LoVo (cell line): ENCODE measurements at places on chromosomes 6 and 20.

DNA sequence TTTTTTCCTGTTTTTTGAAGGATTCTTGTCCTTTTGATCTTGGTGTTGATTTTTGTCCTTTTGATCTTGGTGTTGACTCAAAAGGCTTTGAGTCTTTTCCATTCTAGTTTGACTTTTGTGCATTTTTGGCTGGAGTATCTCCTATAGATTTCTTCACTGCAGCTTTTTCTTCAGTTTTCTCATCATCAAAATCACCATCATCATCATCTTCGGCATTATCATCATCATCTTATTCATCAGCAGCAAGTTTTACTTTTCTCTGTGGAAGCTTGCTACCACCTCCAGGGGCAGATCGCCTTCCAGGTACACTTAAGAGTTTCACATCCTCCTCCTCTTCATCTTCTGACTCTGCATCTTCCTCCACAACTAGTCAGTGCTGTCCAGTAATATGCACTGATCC is 56.5 kb upstream of the MCHR2 start:
- no peak for DNase-seq

- DNase-seq, result peak; percentile 75
These were observed 27.3 kb upstream of the STX16 start for GRCh38 chr20:58623579-58624473.

- DNase-seq, result no peak
These were observed 199.9 kb downstream of the CD83 start for GRCh38 chr6:14317387-14317970.

GRCh38 chr20:40676491-40677269 is 12.4 kb downstream of the MAFB start:
- no peak for DNase-seq

DNA sequence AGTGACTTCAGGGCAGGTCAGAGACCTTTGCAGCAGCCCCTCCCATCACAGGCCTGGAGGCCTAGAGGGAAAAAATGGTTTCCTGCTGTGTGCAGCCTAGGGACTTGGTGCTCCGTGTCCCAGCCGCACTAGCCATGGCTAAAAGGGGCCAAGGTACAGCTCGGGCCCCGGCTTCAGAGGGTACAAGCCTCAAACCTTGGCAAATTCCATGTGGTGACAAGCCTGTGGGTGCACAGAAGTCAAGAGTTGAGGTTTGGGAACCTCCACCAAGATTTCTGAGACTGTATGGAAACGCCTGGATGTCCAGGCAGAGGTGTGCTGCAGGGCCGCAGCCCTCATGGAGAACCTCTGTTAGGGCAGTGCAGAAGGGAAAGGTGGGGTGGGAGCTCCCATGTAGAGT is 34.0 kb downstream of the UBE3D start:
- DNase-seq, result no peak

DNA sequence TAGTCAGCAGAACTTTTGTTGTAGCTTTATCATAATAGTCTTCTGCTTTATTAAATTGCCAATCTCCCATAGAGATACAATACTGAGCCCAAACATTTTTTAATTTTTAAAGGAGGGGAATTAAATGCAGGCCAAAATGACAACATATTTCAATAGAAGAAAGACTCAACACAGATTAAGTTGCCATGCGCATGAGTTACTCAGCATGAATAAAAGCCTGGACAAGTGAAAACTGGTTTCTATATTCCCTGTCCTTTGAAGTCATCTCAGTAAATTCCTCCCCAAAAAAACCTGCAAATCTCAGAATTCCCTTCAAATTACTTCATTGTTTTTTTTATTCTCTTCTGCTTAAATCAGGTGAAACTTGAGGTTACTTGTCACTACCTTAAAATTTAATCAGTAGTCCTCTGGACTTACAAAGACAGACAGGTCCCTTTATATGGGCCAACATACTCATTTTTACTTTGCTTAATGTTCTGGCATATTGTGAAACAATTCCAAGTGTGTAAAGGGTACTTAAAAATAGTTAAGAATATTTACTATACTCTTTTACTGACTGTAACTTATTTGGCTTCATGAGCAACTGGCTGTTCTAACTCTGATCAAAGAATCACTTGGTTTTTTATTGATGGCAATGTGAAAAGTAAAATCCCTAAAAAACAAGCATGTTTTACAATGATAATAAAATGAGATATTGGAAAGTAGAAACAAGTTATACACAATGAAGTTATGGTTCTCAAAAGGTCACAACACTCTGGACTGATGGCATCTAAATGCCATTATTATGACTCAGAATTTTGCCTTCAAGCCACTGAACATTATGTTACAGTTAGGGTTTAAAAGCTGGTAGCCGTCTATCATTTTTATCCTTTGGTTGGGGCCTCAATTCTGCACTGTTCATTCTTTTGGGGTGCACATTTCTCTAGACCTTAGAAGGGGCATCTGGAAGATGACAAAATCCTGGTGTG is 49.9 kb upstream of the COL21A1 start:
- DNase-seq, result no peak

GRCh38 chr6:108927927-108928326 is 79.7 kb downstream of the ARMC2 start:
- no peak for DNase-seq

DNA sequence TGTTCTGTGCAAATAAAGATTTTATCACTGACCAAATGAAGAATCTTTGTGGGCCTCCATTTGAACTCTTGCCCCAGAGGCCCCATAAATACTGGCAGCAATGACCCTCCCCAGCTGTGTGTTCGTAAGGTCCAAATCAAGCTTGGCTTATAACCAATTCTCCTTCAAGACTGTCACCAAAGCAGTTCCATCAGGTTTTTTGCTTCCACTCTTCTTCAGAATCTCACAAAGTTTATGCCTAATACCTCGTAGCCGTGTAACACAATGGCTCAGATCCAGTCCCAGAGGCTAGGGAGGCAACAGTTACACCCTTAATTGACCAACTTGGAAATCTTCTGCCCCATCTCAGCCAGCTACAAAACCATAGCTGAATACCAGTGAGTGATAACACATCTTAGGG is 120.5 kb downstream of the HIVEP2 start:
- DNase-seq, result no peak

DNA sequence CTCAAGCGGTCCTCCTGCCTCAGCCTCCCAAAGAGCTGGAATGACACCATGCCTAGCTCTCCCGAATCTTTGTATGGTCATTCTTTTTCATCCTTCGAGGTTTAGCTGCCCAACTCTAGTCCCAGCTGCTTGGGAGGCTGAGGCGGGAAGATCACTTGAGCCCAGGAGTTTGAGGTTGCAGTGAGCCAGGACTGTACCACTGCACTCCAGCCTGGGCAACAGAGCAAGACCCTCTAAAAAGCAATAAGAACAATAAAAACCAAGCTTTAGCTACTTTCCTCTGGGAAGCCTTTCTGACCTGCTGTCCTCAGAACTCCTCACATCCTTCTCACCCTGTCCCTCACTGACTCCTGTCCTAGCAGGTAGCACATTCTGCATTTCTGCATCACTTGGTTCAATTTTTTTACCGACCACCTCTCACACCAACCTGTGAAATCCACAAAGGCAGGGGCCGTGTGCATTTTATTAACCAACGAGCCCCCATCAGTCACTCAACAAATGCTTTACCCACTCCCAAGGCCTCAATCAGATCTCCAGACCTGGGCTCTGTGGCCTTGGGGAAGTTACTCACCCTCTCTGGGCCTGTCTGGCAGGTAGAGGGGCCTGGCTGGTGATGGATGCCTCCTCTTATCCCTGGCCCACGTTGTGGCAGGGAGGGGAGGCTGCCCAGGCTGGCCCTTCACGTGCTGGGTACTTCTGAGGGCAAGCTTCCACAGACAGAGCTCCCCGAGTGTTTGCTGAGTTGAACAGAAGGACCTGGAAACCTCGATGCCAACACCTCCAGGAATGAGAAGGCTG is 14.7 kb upstream of the SRC start:
- DNase-seq, result no peak

DNA sequence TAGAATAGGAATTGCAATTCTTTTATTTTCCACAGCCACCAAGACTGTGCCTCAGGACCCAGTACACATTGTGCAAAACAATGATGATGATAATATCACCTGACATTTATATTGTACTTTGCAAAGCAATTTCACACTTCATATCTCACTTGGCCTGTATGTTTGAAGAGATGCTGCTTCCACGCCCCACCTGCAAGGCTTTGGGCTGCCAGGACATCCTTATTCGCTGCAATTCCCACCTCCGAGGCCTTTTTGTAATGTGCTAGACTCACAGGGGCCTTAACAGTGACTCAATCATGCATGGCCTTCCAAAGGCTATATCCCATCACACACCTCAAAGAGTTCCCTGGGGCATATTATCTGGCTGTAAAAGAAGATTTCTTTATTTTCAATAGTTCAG is 200.9 kb downstream of the MYLK4 start:
- no peak for DNase-seq

DNA sequence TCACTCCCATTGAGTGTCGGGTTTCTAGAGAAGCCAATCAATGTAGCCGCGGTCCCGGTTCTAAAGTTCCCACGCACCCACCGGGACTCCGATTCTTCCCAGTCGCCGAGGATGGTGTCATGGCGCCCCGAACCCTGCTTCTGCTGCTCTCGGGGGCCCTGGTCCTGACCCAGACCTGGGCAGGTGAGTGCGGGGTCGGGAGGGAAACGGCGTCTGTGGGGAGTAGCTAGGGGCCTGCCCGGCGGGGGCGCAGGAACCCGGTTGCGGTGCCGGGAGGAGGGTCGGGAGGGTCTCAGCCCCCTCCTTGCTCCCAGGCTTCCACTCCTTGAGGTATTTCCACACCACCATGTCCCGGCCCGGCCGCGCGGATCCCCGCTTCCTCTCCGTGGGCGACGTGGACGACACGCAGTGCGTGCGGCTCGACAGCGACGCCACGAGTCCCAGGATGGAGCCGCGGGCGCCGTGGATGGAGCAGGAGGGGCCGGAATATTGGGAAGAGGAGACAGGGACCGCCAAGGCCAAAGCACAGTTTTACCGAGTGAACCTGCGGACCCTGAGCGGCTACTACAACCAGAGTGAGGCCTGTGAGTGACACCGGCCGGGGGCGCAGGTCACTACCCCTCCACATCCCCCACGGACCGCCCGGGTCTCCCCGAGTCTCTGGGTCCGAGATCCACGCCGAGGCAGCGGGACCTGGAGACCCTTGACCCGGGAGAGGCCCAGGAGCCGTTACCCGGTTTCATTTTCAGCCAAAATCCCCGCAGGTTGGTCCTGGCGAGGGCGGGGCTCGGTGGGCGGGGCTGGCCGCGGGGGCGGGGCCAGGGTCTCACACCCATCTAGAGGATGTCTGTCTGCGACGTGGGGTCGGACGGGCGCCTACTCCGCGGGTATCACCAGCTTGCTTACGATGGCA is 35.2 kb upstream of the HLA-G start:
- DNase-seq, result no peak

DNA sequence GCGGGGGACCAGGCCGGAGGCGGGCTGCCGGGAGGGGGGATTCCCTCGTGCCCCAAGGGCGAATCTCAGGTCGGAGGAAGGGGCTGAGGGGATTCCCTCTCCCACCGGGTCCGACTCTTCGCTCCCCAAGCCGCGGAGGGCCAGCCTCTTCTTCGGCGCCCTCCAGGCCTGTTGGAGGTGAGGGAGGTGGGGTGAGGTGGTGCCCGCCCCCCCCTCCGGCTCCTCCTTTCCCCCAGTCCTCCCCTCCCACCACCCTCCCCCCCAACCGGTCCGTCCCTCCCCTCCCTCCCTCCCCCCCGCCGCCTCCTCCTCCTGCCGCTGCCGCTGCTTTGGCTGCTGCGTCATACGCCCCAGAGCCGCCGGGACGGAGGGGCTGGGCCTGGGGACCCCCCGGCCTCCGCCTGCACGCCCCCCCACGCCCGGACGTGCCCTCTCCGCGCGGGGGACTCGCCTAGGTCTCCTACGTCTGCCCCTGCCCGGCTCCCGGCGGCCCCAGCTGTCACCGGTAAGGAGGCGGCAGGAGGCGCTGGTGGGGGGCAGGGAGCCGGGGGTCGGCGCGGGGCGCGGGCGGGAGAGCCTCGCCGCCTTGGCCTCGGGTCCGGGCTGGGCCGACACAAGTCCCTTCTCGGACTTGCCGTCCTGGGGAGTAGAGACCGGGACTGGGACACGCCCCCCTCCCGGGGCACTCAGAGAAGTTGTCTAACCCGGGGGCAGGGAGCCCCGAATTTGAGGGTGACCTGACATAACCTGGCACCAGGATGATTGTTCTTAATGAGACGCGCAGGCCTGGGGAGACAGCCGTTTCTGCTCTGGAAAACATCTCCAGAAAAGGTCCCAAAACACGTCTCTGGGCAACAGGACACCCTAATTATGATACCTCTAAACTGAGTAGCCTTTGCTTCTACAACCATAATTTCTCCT is at the start of gene PHF1:
PHF1 (plus strand) TSS at position 304 of the 921 bp plus-strand sequence. CDS start 1,250 bp downstream, outside the sequence.
- DNase-seq, result peak; percentile 61

DNA sequence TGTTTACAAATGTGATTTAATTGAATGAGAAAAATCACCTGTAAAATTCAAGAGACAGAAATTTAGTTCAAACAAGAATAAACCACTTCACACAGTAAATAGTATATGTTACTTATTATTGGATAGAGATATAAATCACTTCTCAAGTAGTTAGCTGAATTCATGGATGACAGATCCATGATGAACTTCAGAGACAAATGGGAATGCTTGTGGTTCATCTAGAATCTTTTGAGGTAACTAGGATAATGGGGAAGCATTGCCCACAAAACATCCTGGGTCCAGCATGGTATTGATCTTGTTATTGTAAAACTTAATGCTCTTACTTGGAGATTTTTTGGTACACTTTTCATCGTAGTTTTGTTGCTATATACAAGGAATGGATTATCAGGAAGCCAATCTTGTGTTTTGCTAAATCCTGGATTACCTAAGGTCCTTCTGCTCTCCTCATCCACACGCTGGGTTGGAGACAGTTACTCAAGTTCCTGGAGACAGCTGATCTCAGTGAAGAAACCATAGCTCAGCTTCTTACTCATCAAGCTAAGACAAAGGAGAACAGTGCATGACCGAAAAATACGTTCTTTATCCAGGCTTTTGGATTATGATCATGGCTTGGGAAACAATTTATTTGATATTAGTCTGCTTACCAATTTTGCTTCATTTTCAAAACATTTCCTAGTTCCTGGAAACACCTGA is 142.5 kb upstream of the PREP start:
- DNase-seq, result no peak

DNA sequence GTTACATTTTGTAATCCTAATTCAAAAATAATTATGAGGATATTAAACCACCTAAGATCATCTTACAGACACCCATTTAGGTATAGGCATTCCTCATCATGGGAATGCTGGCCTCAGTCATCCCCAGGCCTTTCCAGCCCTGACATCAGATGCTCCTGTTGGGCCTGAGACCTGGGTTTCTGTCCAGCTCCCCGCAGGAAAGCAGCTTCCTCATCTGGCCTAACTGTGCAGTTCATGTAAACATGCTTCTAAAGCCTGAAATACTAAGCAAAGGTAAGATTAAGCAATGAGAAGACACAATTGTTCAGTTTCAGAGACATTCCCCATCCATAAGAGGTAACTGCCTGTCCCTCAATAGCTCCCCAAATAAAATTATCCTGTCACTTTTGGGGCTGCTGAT is 19.0 kb downstream of the ETV7 start:
- no peak for DNase-seq

GRCh38 chr6:2186516-2186915 is 58.9 kb downstream of the GMDS start:
- DNase-seq, result no peak

DNA sequence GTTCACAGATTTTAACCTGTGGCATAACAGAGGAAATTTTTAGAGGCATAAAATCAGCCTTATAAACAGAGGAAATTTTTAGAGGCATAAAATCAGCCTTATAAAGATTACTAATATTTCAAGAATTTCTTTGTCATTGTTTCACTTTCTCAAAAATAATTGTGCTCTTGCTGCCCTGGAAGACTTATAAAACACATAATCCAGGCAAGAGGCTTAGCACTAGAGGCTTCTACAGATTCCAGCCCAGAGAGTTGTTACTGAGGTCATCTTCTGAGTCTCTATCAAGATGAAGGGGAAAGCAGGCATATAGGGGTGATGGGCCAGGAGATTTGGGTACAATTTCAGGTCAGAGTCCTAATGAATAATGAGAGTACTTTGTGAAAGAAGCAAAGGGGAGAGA is 85.7 kb downstream of the RFPL4B start:
- no peak for DNase-seq
